Naive thymus-derived CD8-positive, alpha-beta T cell (primary cell): ENCODE measurements at places on chromosomes 11 and 22.

DNA sequence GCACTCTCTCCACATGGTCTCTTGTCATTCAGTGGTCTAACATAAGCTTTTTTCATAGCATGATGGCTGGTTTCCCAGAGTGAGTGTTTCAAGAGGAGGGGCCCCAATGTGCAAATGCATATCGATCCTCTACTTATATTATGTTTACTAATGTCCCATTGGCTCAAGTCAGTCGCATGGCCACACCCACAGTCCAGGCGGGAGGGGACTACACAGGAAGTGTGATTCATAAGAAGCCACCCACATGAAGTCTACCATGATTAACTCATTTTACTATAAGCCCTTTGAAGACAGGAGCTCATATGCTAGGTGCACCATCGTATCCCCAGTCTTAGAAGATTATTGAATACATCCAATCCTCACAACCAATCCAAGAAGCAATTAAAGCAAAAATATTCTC is 89.5 kb upstream of the ISX start:
- no peak for DNase-seq

DNA sequence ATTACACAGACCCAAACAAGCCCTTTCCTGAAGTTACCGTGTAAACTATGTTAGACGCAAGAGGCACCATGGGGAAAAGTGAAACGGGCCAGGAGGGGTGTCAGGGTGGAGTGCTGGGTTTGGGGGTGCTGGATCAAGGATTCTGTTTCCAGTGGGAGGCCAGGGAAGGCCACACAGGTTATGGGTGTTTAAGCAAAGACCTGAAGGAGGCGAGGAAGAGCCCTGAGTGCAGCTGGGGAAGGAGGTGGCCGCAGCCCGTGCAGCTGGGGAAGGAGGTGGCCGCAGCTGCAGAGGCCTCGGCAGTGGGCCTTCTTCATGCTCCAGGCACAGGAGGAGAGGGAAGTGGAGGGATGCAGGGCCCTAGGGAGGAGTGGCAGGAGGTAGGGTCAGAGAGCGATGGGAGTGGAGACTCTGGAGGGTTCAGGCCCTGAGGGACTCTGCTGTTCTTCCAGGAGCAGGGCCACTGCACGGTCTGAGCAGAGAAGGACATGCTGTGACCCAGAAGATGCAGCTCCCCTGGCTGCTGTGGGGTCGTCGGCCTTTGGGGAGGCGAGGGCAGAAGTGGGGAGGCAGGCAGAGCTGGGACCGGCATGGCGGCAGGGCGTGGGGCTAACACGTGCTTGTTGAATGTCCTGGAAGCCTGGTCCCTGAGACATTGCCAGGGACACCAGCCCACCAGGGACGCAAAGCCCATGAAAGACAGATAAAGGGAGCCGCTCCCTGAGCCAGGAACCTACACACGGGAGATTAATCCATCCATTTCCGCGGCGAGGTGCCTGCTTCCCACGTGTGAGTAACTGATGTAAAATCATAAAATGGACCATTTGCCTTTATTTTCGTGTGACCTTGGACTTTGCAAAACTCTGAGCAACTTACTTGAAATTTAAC is 1049.1 kb downstream of the BRD1 start:
- no peak for DNase-seq

GRCh38 chr11:4455419-4455818 is 6.3 kb downstream of the OR52K2 start:
- DNase-seq = no peak

GRCh38 chr22:47191671-47192650 is 429.5 kb downstream of the TBC1D22A start:
- no peak for DNase-seq

DNA sequence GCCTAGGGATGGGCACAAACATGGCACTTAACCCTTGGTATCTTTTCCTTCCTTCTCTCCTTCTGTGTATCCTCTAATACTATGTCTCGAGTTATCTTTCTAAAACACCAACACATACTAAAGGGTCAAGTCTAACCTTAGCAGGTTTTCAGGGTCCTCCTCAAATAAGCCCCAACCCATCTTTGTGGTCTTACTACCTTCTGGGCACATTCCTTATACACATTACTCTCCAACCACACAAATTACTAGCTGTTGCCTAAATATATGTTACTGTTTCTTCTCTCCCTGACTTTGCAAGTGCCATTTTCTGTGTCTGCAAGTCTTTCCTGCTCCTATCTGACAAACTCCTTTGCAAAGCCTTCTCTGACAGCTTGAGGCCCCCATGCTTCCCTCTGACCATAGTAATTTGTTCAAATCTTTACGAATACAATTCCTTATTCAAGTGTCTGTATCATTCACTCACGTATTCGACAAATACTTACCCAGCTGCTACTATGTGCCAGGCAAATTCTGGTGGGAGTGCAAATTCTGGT is 15.8 kb upstream of the NUP160 start:
- DNase-seq = no peak

- no peak for DNase-seq
Observed at GRCh38 chr22:33853200-33854097, 66.8 kb downstream of the LARGE1 start.

GRCh38 chr11:75896843-75897419 is 81.9 kb downstream of the UVRAG start:
- peak; percentile 39 for DNase-seq

- DNase-seq = no peak
Observed at GRCh38 chr11:131668500-131669400, 298.3 kb downstream of the NTM start.

DNA sequence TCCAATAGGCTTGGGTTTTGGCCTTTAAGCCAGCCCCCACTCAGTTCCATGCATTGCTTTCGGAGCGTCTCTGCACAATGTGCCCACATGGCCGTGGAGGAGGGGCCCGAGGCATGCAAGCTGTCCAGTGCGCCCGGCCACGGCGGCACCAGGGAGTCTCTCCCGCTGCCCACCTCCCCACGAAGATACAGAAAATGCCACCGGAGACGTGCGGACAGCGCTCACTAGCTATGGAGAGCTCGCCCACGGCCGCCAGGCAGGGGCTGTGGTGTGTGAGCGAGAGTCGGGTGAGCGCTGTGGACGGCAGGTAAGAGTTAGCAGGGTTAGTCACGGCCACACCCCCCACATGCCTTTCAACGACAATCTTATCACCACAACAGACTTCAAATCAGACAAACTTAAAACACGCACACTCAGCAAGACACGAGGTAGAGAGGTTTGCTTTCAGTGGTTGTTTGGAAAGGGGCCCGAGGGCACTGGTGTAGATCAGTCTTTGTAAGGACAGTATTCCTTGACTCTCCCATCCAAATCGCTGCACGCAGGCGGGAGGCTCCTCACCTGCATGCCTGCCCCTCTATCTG is 18.7 kb upstream of the BID start:
- DNase-seq = no peak

- no peak for DNase-seq
Observed at GRCh38 chr11:132347156-132348090, 977.0 kb downstream of the NTM start.

DNA sequence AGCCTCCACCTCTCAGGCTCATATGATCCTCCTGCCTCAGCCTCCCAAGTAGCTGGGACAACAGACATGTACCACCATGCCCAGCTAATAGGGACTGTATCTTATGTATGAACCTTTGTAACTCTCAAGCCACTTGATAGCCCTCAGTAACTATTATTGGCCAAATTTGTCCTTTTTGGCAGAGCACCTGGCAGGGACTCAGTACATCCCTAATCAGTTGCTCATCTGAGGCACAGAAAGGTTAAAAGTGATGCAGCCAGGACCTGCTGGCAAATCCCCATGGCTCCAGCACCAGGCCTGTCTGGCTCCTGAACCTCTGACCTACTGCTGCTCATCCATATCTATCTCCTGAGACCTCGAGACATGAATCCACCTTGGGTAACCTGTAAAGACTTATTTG is 21.1 kb upstream of the XBP1 start:
- DNase-seq = no peak

DNA sequence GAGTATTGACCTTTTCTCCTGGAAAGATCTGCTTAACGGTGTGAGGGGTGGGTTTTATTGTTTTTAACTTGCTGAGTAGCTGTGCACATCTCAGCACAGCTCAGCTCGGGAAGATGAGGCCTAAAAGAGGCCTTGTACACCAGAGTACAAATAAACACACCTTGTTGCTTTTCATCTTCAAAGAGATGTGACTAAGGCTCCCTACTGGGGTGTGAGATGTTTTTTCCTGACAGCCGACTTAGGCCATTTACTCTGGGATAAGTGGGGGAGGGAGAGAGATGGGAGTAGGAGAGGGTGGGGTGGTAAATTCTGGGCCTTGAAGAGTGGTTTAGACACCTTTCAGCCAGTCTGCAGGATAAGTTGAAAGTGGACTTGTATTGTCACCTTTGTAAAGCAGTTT is 2.9 kb downstream of the LDLRAD3 start:
- DNase-seq = no peak

GRCh38 chr11:71153005-71153390 is 99.4 kb downstream of the SHANK2 start:
- DNase-seq = no peak

- no peak for DNase-seq
Observed at GRCh38 chr11:34492806-34493414, 20.7 kb downstream of the ELF5 start.
